ENCODE measurements at places on chromosomes 5 and 9.

DNA sequence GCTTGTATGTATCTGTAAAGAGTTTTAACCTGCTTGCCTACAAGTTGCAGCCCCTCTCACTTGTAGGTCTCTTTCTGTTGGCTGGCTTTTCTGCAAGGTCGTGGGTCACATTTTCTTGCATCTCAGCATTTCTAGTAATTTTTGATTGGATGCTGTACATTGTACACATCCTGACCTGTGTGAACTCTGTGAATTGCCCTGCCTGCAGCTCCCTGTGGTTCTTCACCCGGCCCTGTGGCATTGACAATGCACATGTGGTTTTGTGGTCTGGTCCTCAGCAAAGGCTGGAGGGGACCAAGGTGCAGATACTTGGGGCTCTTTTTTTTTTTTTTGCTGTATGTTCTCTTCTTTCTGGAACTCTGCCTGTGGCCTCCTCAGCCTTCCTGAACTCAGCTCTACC, 53.6 kb downstream of the WNK2 start:
- no peak for DNase-seq

DNA sequence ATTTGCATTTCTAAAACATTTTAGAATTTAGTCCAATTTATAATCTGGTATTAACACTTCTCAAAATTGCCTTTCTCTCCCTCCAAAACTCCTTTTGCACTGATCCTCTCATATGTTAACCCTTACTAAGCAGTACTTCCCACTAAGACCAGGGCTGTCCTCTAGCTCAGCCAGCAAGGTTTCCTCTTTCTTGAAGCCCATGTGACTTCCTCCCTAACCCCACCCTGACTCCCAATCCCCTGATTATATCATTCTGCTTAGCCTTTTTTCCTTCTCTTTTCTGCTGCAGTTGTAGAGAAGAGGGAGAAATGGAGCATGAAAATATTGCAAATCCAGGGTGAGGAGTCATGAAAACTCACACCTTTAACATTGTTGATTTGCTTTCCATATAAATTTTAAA, 241.7 kb downstream of the MCTP1 start:
- no peak for DNase-seq

DNA sequence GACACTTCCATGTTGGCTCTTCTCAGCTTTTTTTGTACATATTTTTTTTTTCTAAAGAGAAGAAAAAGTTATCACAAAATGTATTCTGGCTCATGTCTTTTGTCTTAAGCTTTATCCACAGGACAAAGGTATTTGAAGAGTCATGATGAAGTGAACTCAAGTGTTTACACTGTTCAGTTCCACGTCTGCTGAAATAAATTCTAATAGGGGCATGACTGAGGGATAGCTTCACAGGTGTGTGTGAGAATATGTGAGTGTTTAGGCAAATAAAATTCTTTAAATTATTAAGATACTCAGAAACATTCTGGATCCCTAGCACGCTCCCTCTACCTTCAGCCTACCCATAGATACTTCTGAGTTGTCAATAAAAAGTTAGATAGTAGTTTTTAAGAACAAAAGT, 59.8 kb downstream of the BAAT start:
- DNase-seq = no peak

DNA sequence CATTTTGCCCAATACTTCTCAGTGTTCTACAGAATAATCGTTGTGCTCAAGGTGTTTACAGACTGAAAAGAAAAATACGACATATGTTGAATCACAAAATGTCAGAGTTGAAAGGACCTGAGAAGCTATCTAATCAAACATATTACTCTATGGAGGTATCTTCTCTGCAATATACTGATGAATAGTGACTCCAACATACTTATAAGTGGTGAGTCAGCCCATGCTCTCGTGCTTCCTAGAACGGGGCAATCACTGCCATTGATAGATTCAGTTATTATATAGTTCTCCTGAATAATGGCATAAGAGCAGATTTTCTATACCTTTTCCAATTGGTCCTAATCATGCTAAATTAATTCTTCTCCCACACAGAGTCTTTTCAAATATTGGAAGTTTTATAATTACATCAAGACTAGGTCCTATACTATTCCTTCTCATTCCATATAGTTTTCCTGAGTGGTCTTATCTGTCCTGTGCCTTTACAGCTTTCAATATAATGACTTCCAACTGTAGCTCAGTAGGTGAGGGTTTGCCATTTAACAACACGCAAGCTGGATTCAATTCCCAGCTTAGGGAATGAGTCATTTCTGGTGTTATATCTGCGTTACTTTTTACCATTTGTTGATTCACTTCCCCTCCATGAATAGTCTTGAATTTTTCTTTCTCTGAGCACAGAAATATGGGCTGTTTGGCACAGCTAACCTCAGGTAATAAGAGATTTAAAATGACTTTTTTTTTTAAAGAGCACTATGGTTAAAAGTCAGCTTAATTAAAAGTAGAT, 81.1 kb downstream of the PLK2 start:
- no peak for DNase-seq

DNA sequence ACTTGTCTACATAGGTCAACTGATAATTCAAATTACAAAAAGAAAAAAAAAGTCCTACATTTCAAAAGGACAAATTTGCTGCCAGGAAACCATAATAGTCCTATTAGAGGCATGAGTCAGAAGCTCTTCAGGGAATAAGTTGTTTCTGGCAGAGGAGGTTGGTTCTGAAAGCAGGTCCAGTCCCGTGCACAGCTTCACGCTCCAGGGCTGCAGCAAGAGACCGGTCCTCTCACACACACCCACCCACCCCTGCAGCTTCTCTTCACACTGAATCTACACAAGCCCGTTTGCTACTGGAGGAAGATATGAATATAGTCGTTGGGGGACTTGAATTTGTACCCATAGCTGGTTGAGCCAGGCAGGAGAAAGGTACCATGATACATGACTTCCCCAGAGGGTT, 36.9 kb upstream of the SLC1A3 start:
- DNase-seq = no peak
